ENCODE measurements at places on chromosomes 4 and X. TPM values are rescaled to one million over a fixed set of nuclear protein-coding genes. Genes with fewer than 3 reads are reported as not detected.

DNA sequence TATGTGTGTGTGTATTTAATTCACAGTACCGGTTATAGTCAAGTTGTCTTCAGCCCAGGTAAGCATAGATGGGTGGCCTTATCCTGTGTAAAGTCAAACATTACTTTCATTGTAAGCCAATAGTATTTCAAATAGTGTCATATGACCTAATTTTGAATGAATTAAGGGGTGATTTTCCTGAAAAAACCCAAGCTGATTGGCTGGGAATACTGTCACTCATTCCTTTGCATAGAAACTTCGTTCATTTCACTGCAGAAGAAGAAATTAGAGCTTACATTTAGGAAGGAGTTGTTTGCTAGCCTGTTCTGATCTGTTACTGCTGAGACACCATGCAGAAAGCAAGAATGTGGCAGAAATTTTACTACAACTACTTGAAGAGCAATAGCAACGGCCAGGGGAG lies 45.4 kb downstream of the SMARCAD1 start:
- no peak overlapping the region for H3K4me3 ChIP-seq
- DNase-seq = peak; percentile 19
- H3K4me1 ChIP-seq = no peaks in the 10 kb centered on the region
- peaks cover 1% of the 10 kb centered on the region for H3K36me3 ChIP-seq
- H3K27me3 ChIP-seq = no peaks in the 10 kb centered on the region

SERPINA7 gene
- not detected for polyA plus RNA-seq

TIGD2 gene
- polyA plus RNA-seq = 6.1 TPM

PF4V1 gene
- not detected for polyA plus RNA-seq

TLR10 gene
- not detected for polyA plus RNA-seq

DNA sequence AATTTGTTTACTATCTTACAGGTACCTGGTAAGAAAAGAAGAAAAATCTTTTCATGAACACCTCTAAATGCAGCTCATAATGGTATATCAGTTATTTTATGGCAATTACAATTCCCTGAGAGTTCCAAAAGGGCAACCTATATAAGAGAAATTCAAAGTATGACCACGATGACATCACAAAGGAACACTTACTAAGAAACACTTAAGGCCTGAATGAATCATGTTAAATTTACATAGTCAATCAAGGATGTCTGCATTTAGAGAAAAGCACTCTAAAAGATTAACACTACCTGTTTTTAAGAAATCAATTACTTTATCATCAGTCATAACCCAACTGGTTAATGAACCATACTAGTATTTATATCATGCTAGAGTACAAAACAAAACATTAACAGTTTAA lies 63.9 kb downstream of the LCORL start:
- H3K27me3 ChIP-seq = no peaks in the 10 kb centered on the region
- H3K4me1 ChIP-seq = no peaks in the 10 kb centered on the region
- H3K4me3 ChIP-seq = no peak overlapping the region
- DNase-seq = peak; percentile 40

PAGE2B gene
- polyA plus RNA-seq = not detected
